ENCODE measurements at places on chromosomes 12 and 14.

GRCh38 chr12:103247531-103247930, 248.2 kb downstream of the C12orf42 start:
- no peak for DNase-seq

GRCh38 chr14:69504775-69505174, 20.2 kb downstream of the PLEKHD1 start:
- DNase-seq: no peak

- no peak for DNase-seq
These were observed 5.2 kb downstream of the GPX2 start for GRCh38 chr14:64937171-64937820.

DNA sequence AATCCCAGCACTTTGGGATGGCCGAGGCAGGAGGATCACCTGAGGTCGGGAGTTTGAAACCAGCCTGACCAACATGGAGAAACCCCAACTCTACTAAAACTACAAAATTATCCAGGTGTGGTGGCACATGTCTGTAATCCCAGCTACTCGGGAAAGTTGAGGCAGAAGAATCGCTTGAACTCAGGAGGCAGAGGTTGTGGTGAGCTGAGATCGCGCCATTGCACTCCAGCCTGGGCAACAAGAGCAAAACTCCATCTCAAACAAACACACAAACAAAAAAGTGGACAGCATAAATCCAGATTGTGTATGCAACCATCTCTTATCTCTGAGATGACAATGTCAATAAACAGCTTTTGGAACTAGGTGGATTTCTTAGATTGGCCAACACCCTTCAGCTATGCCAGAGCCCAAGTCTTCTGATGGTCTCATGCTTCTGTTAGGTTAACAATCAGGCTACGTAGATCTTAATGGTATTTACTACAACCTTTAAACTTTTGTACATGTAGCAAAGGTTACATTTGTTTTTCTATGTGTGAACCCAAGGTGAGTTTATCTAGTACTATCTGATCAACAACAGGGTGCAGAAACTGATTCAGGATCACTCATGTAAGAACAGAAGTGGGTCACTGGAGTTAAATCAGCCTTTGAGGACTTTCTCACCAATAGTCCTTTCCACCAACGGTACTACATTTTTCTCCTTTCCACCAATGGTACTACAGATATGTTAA, 73.7 kb downstream of the DUSP16 start:
- no peak for DNase-seq

DNA sequence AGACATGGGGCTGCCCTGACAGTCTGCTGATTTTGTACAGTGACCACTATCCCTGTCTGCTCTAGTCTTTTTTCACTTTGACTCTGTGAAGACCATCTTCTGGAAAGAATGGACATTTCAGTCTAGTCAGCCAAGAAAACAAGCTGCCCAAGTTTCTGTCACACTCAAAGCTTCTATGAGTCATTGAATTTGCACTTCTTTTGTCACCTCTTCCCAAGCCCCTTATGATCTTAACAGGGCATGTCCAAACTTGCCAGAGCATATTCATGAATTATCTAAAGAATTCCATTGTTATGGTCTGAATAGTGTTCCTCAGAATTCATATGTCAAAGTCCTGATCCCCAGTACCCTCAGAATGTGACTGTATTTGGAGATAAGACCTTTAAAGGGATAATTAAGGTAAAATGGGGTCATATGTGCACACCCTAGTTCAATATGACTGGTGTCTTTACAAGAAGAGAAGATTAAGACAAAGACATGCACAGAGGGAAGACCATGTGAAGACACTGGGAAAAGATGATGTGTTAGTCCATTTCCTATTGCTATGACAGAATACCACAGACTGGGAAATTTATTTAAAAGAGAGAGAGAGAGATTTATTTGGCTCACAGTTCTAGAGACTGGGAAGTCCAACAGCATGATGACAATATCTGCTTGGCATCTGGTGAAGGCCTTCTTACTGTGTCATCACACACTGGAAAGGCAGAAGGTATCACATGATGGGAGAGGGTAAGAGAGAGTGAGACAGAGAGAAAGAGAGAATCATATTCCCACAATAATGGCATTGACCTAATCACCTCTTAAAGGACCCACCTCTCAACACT, 242.6 kb downstream of the BTG1 start:
- DNase-seq: peak; percentile 42

GRCh38 chr14:30443368-30444007, 115.5 kb upstream of the G2E3 start:
- DNase-seq: peak; percentile 23

DNA sequence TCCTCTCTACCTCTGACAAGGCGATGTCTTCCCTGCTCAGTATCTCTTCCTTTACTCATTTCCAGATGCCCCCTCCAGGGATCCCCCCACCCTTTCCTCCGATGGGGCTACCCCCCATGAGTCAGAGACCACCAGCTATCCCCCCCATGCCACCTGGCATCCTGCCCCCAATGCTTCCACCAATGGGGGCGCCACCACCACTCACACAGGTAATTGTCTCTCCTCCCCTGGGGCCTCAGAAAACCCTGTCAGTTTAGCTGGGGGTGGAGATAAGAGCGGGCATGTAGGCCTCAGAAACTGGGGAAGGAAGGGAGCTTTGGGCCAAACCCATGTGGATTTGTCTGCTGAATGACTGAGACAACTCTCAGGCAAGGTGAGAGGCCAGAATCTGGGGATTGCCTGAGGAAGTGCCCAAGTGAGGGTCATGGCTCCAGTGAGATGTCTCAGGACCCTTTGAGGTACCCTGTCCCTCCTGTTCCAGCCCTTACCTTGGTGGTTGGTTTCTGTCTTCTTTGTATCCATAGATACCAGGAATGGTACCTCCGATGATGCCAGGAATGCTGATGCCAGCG, 8.1 kb downstream of the PRPF40B start:
- DNase-seq: no peak

- peak; percentile 84 for DNase-seq
These were observed 6.0 kb upstream of the IL22 start for GRCh38 chr12:68259318-68259940.

- no peak for DNase-seq
These were observed 422.5 kb downstream of the NRXN3 start for GRCh38 chr14:78592616-78593219.

- DNase-seq: no peak
These were observed 36.2 kb upstream of the KCNH3 start for GRCh38 chr12:49502590-49502989.

DNA sequence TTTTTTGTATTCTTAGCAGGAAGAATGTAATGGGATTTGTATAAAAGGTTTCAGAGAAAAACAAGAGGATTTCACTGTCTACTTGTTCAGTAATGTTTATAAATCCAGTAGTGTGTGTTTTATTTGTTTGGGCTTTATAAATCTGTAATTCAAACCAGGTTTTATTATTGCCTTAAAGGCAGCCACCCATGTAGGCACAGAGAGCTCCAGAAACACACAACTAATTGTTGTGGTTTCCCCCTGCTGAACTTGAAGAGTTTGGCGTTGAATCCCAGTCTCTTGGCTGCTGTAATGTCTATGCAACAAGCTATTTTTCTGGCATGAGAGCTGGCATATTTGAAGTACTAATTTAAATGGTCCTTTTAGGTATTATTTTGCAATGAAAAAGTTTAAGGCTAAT, 63.4 kb upstream of the SLCO1C1 start:
- DNase-seq: no peak

- DNase-seq: no peak
These were observed 121.0 kb downstream of the NCOR2 start for GRCh38 chr12:124446364-124446763.

DNA sequence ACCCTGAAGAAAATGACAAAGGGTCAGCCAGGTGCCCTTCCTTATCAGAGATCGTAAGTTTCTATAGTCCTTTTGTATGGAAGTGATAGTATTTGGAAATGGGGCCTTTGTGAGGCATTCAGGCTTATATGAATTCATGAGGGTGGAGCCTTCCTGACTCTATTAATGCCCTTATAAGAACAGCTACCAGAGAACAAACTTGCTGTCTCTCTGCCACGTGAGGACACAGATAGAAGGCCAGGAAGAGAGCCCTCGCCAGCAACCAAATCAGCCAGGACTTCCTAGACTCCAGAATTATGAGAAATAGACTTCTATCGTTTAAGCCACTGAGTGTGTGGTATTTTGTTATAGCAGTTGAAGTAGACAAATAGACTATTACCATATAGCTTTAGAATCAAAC, 36.7 kb downstream of the TRMT5 start:
- DNase-seq: no peak

DNA sequence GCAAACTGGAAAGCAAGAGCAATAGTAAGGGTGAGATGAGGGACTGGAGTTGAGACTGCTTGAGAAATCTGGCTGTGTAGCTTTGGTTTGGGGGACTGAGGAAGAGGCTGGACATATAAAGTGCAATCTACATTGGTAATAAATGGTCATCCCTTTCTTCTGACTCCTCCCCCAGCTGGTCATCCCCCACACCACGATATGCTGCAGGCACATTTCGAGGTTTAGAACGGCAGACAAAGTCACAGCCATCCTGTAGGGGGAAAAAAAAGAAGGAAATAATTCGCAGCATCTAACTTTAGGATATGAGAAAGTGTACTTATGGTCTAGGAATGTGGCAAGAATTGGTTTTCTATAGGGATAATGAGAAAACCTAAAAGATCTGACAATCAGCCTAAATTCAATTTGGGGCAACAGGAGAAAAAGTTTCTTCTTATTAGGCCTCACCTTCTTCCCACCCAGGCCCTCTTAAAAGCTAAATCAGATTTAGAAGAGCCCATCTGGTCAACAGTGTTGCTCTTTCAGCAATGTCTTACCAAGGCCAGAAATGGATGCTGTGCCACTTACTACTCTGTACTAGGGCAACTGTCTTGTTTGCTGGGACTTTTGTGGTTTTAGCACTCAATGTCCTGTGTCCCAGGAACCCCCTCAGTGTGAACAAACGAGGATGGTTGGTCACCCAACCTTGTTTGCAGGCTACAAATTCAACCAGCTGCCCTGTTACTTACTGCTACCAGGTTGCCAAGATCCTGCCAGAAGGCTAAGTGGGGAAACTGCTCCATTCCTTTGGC, 7.6 kb downstream of the M6PR start:
- peak; percentile 1 for DNase-seq

GRCh38 chr12:31600750-31601149, 9.8 kb upstream of the DENND5B start:
- no peak for DNase-seq

- DNase-seq: no peak
These were observed 511.7 kb upstream of the SEL1L start for GRCh38 chr14:82045339-82045738.

DNA sequence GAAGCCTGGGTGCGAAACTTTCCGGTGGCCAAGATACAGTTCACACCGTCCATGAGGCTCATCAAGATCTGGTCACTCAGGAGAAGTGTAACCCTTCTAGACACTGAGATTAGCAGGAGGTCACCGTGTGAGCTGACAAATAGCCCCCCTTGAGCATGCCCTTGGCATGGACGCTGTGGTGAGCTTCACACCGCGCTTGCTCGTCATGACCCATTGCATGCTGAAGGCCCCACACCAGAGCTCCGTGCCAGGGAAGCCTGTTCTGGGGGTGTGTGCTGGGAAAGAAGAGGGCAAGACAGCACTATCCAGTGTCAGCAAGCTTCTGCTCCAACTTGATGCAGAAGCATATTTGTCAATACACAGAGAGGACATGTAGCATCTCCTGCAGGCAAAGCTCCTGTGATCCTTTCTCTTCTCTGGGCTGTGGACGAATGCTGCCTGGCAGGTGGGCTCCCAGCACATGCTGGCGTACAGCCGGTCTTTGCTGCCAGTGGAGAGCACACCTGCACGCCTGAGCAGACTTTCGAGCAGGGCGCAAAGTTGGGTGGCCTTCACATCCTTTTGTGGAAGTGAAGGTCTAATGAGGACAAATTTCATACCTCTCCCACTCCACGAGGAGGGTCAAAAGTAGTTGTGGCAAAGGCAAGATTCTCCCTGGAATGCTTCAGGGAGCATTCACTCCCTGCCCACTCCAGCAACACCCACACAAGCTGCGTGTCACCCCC, 126.9 kb upstream of the FKBP4 start:
- no peak for DNase-seq

DNA sequence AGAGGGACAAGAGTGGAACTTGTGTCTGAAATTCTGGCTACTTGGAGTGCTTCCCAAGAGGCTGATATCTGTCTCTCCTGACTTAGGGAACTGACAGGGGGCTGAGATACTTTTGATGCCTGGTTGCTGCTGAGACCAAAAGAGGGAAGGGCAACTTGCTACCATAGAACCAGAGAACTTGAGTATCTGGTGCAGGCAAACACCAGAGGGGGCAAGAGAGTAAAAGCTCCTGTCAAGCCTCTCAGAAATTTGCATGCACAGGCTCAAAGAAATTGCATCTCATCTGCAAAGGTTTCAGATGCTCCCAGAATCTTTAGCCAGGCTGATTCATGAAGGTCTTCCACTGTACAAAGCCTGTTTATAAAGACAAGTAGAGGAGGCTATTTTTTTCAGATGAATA, 391.3 kb upstream of the FOXG1 start:
- no peak for DNase-seq

- peak; percentile 97 for DNase-seq
These were observed 87.4 kb downstream of the OTOGL start for GRCh38 chr12:80186727-80187217.
